Activated CD8-positive, alpha-beta T cell treated with anti-CD3 and anti-CD28 coated beads, Interleukin-2, amount 10 ng/mL, durations not matched to agents 7 days and 5 days (primary cell): ENCODE measurements at places on chromosomes 16 and 17.

DNA sequence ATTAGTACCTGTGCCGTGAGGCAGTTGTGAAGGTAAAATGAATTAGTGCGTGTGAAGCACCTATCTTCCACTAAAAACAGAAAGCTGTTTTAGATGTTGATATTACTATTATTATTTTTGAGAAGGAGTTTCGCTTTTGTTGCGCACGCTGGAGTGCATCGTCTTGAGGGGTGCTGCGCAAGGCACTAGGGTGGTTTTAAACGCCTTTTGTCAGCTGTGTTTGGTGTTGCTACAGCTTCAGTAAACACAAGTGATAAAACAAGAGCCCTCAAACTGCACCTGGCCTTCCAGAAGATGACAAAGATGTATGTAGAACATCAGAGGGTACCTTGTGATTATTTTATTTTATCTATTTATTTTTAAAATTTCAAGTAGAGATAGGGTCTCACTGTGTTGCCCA lies 38.2 kb downstream of the PLCG2 start:
- DNase-seq: no peak

DNA sequence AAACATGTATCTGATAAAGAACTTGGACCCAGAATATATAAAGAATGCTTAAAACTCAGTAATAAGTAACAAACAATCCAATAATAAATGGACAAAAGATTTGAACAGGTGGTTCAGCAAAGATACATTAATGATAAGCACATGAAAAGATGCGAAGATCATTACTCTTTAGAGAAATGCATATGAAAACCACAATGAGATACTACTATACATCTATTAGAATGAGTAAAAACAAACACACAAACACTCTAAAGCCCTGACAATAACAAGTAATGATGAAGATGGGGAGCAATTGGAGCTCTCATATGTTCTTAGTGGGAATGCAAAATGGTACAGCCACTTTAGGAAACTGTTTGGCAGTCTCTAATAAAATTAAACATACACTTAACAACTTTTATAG lies 29.1 kb downstream of the OSBPL7 start:
- DNase-seq: no peak

- DNase-seq: no peak
Measured at GRCh38 chr16:80389338-80389737, 151.5 kb upstream of the DYNLRB2 start.

GRCh38 chr17:16215002-16215272 lies 397 bp downstream of the NCOR1 start:
- peak; percentile 39 for DNase-seq

GRCh38 chr17:3888343-3889171 lies 4.3 kb downstream of the CAMKK1 start:
- no peak for DNase-seq
